ENCODE measurements at places on chromosomes 16 and 17.

DNA sequence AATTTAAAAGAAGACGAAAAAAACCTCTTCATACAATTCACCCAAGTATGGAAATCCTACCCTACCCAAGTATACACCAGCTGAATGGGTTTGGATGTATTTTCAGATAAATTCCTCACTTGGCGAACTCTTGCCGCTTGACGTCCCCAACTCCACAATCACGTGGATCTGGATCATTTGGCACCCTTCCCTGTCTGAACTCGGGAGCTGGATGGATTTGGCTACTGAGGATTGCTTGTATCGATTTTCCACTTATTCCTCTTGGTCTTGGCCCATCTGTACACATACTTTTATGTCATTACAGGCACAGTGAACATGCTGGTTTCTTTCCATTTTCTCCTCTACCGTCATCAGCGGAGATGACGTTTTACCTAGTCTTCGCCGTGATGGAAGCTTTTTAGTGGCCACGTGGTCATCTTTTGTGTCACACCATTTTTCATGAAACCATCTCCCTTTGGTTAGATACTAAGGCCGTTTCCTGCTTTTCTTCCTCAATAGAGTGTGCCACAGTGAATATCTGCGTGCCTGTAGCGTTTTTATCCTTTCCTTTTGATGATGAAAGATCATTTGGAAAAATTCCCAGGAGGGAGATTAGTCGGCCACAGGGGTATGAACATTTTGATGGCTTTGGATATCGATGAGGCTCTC is 47.1 kb downstream of the CMIP start:
- DNase-seq = no peak

DNA sequence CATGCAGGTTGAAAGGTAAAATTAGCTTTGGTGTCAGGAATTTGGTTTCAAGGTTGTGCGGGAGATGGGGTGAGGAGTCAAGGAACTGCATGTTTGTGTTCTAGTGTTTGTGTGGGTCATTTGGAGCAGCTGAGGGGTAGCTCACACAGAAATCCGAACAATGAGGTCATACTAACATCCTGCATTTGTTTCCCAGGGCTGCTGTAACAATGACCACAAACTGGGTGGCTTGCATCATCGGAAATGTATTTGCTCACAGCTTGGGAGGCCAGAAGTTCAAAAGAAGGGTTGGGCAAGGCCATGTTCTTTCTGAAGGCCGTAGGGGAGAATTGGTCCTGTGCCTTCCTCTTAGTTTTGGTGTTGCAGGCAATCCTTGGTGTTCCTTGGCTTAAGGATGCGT is 287.4 kb downstream of the HAPSTR1 start:
- DNase-seq = no peak

DNA sequence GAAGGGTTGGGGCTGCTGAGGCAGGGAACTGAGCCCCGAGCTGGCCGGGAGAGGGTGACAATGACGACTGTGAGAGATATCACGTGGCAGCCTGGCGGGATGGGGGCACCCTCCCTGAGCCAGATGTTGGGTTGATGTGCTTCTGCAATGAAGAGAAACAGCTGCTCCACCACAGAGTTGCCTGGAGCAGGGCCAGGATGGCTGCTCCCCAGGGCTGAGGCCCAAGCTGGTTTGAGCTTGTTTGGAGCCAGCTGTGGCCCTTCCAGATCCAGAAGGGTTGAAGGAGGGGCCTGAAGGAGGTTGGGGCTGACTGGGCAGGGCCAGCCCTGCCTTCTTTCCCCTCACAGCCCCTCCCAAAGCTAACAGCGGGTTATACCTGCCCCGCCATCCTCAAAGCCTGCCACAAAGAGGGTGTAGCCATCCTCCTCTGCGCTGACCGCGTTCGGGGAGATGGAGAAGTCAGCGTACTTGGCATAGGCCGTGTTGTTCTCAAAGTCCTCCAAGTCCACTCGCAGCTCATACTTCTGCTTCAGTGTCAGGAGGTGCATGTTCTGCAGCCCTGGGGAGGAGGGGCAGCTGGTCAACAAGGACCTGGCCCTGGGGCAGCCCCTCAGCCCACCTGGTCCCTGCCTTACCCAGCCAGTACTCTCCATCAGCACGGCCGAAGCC is 2.1 kb downstream of the MFAP4 start:
- DNase-seq = no peak

GRCh38 chr17:79838522-79839274 is 542 bp downstream of the CBX4 start:
- DNase-seq = peak; percentile 53

DNA sequence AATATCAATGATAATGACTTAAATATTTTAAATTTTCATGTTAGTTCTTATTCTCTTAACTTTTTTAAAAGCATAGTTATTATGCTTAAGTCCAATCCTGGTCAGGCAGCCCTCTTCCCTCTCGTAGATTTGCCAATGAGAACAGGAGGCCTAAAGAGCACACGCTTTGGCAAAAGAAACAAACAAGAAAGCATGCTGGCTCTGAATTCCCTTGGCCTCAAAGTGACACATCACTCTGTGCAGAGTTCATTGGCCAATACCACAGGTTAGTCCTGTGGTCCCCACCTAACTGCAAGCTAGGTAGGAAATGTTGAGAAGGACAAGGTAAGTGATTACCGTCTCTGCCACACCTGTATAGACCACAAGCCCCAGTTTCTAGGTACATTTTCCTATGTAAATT is 61.5 kb downstream of the MYO1D start:
- DNase-seq = no peak

- DNase-seq = no peak
Measured at GRCh38 chr16:2501946-2502895, 11.5 kb upstream of the ATP6V0C start.

- no peak for DNase-seq
Measured at GRCh38 chr17:8884336-8884990, 17.0 kb upstream of the PIK3R6 start.

DNA sequence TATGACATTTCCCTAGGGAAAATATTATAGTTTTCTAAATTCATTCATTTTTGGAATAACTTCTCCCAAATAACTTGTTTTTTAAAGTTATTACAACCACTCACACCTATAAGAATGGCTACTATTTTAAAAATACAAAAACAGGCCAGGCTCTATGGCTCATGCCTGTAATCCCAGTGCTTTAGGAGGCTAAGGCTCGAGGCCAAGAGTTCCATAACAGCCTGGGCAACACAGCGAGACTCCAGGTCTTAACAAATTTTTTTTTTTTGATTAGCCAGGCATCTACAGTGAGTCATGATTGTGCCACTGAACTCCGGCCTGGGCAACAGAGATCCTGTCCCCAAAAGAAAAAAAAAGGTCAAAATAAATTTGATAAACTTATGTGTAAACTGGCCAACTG is 43.6 kb upstream of the YPEL2 start:
- no peak for DNase-seq

- DNase-seq = no peak
Measured at GRCh38 chr17:21299981-21300600, 15.6 kb downstream of the MAP2K3 start.

- no peak for DNase-seq
Measured at GRCh38 chr17:56899403-56899802, 14.4 kb downstream of the TRIM25 start.

DNA sequence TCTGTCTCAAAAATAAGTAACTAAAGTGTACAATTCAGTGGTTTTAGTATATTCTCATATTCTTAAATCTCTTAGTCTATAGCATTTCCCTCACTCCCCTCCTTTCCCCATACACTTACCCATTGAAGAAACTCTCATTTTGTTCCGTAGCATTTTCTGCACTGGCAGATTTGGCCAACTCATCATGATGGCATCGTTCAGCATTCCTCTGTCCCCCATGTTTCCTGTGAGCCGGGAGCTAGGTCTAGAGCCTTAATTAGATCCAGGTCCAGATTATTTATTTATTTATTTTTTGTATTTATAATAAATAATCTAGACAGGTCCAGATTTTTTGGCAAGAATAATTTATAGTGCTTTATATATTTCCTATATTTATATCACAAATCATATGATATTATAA is 31.0 kb downstream of the HEATR3 start:
- DNase-seq = no peak

GRCh38 chr16:51159865-51160264 is 8.8 kb upstream of the SALL1 start:
- DNase-seq = no peak

DNA sequence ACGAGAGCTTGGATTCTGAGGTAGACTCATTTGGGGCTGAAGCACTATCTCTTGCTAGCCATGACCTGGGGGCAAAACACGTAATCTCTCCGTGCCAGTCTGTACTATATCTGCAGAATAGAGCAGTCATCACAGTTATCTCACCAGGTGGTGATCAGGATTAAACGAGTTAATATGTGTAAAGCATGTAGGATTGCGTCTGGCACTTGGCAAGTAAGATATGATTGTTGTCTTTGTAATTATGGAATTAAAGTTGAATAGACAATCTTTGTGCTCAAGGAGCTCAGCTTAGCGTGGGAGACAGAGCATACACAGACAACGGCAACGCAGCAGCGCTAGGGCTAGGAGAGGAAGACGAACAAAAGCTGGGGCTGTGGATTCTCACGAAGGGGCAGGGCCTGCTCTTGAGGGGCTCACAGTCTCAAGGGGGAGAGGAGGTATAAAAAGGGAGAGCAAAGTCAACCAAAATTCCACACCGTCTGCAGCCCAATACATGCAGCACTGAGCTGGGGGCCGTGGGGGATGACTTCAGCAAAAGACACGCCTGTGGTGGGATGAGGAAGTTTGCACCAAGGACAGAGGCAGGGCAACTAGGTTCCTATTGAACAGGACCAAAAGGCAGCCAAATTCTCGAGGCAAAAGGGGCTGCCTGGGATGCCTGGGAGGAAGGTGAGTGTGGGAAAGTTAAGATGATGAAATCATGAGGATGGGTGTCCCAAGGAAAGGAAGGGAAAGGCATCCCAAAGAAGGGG is 68.6 kb downstream of the SDK2 start:
- DNase-seq = no peak

DNA sequence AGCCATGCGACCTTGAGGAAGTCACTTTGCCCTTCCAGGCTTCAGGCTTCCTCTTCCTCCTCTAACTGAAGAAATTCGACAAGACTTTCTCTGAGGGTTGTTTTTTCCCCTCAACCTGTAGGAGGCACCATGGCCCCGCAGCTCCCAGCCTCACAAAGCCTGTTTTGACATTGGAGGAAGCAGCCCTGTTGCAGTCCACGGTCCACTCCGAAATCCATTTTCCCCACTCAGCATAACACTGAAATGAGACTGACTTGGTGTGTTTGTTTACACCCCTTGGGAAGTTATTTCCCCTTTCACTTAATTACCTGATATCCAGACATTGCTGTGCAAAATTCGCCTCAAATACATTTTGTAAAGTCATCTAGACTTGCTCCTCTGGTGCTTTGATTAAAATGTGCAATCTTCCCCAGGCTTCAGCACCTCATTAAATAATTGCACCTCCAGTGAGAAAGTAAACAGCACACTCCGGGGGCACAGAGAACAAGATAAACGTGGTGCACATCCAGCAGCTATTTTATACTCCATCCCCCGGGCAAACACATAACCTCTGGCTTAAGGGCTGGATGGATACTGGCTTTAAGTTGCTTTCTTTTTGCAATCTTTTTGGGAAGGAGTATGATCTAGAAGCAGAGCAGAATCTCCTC is 41.4 kb upstream of the PIRT start:
- DNase-seq = no peak

All from GM10248 (cell line).